ENCODE measurements at places on chromosomes 7 and 10.

DNA sequence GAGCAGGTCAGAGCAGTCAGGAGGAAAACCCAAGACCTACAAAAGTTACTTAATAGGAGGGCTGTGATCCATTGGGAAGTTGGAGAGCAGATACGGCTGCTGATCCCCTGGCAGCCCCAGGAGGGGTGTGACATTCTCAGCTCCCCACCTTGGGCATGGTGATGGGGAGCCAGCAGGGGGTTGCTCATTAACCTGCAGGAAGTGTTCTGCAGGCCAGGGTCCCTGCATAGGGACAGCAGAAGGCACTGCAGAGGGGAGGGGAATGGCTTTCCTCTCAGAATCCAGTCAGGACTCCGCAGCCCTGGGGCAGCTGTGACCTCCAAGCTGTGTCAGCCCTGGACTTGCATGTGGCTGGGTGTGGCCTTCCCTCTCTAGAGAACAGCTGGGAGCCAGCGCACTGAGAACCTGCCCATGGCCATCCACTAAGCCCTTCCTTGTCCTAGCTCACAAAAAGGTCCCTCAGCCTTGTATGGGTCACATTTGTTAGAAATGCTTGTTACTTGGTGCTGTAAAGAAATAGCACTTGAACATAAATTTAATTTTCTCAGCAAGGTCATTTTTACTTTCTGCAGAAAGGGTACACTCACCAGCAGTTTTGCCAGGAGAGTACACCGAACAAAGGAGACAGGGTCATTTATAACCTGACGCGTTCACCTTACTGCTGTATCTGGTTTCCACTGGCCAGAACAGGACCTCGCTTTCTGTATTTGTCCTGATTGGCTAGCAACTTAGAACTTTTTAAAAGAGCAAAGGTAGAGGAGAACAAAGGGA is 169.6 kb downstream of the COBL start:
- no peak for DNase-seq

DNA sequence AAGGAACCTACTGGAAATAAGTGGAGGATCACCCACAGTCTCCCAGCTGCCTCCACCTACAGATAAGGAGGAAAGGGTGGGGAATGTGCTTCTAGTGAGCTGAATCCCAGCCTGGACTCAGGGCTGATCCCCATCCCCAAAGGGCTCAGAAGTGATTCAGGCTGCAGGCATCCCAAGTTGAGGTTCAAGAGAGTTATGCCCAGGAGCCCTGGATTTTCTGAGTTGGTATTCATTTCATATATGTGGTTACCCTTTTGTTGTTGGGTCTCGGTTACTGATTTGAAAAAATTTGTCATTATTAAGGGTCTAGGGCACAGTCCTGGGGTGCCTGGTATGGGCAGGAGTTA is 30.0 kb upstream of the SRGN start:
- DNase-seq = no peak

DNA sequence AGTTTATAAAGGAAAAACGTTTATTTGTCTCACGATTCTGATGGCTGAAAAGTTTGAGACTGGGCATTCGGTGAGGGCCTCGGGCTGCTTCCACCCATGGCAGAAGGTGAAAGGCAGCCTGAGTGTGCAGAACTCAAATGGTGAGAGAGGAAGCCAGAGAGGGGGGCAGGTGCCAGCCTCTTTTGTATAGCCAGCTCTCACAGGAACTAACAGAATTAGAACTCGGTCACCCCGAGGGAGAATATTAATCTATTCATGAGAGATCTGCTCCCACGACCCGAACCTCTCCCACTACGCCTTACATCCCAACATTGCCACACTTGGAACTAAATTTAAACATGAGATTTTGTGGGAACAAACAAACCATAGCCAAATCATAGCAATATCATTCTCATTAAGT is 112.6 kb downstream of the ZPBP start:
- no peak for DNase-seq

- no peak for DNase-seq
Observed at GRCh38 chr7:71591876-71592275, 459.9 kb downstream of the GALNT17 start.

Measured in T-cell (primary cell).